ENCODE measurements at places on chromosomes 2 and 18. TPM values are rescaled to one million over a fixed set of nuclear protein-coding genes. Genes with fewer than 3 reads are reported as not detected.

Gene DUSP19
- 2.2 TPM for total RNA-seq

Gene CHRNG
- total RNA-seq, result not detected

Gene CMPK2
- total RNA-seq, result 1.4 TPM

Gene SOWAHC
- 21.9 TPM for total RNA-seq

Gene ICA1L
- total RNA-seq, result 4.0 TPM

Gene GCA
- total RNA-seq, result 1.8 TPM

Gene ZNF519
- total RNA-seq, result 6.6 TPM

Gene KCNG3
- total RNA-seq, result not detected

Gene SCG2
- total RNA-seq, result 0.39 TPM

Gene CEBPZOS
- total RNA-seq, result 20.9 TPM

Gene RND3
- total RNA-seq, result 147 TPM

Gene CCDC88A
- 86.6 TPM for total RNA-seq

Gene RAX
- total RNA-seq, result not detected

Gene MOGAT1
- not detected for total RNA-seq
